ENCODE measurements at places on chromosomes 3 and 15.

DNA sequence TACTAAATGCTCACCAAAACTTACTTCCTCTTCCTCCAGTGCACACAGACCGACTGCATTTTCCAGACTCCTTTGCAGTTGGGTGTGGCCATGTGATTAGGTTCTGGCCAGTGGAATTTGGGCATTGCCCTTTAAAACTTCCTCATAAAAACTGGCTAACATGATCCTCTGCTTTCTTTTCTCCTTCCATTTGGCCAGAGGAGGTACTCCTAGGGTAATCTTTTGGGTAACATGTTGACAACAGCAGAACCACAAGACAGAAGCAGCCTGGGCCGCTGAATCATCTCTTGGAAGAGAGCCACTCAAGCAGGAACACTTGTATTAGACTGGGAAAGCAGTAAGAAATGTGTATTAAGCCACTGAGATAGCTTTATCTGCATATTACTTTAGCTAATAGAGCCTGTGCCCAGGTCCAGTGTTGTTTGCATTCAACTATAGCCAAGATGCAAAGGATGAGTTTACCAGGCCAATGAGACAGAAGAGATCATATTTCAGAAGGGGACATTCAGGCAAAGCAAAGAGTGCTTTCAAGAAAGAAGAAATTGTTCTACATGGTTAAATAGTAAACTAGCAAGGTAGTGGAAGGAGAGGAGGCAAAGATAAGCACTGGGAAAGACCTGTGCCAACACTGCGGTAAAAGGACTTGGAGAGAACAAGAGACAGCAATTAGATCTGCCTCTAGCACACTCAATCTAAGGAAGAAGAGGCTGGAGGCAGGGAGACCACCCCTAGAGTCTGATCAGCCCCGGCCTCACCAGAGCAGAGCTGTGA is 79.8 kb downstream of the PLCH1 start:
- H3K27ac ChIP-seq = no peak overlapping the region
- peaks cover 10% of the 10 kb centered on the region for H3K27me3 ChIP-seq
- no peak overlapping the region for H3K4me3 ChIP-seq
- DNase-seq = no peak
- H3K4me1 ChIP-seq = peaks cover 8% of the 10 kb centered on the region
- H3K36me3 ChIP-seq = no peaks in the 10 kb centered on the region

DNA sequence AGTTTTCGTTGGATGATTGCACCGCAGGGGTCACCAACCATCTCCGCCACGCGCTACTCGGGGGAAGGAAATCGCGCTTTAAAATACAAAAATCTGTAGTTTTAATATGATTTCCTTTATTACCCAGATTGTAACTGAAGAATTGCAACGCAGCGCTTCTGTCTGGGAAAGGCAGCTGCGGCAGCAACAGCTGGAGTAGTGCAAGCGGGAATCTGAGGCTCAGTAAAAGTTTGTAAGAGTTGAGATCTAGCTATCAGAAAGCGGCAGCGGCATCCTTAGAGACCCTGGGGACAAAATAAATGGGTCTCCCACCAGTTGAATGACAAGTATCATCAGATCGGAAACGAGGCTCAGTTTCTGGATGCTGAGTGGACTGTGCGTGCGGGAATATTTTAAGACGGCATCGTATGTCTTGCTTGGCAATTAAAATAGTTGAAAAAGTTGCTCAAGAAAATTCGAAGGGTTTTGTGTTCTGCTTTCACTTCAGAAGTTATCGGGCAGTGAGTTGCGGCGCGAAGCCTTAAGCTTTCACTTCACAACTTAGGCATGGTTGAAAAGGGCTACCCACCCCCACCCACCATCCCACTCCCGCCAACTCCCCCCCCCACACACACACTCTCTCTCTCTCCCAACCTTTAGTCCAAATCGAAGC is 2.7 kb downstream of the MECOM start:
- H3K27me3 ChIP-seq = peaks cover 79% of the 10 kb centered on the region
- no peaks in the 10 kb centered on the region for H3K36me3 ChIP-seq
- no peak for DNase-seq
- peaks cover 50% of the 10 kb centered on the region for H3K4me1 ChIP-seq

GRCh38 chr15:48858401-48858800 is 19.5 kb upstream of the EID1 start:
- no peak overlapping the region for H3K4me3 ChIP-seq
- no peak overlapping the region for H3K27ac ChIP-seq
- H3K27me3 ChIP-seq = no peaks in the 10 kb centered on the region
- no peak for DNase-seq

GRCh38 chr3:157452097-157452496 is 15.4 kb downstream of the PTX3 start:
- no peak overlapping the region for H3K27ac ChIP-seq
- no peak for DNase-seq
- no peaks in the 10 kb centered on the region for H3K36me3 ChIP-seq
- H3K4me3 ChIP-seq = no peak overlapping the region
- H3K27me3 ChIP-seq = no peaks in the 10 kb centered on the region

- DNase-seq = no peak
- no peaks in the 10 kb centered on the region for H3K27me3 ChIP-seq
- H3K36me3 ChIP-seq = peaks cover 41% of the 10 kb centered on the region
Measured at GRCh38 chr15:56207092-56207491, 36.6 kb downstream of the RFX7 start.

GRCh38 chr3:133467780-133468179 is 67.9 kb downstream of the BFSP2 start:
- no peak for DNase-seq
- H3K27ac ChIP-seq = no peak overlapping the region
- peaks cover 18% of the 10 kb centered on the region for H3K27me3 ChIP-seq
- no peaks in the 10 kb centered on the region for H3K36me3 ChIP-seq
- H3K4me1 ChIP-seq = peaks cover 9% of the 10 kb centered on the region

GRCh38 chr3:81997390-81997789 is 235.9 kb upstream of the GBE1 start:
- peaks cover 1% of the 10 kb centered on the region for H3K4me1 ChIP-seq
- no peak overlapping the region for H3K4me3 ChIP-seq
- H3K27me3 ChIP-seq = no peaks in the 10 kb centered on the region

- no peaks in the 10 kb centered on the region for H3K27me3 ChIP-seq
- H3K4me1 ChIP-seq = no peaks in the 10 kb centered on the region
- H3K36me3 ChIP-seq = no peaks in the 10 kb centered on the region
- H3K27ac ChIP-seq = no peak within 1 kb of the TSS
- no peak for DNase-seq
- no peak within 1 kb of the TSS for H3K4me3 ChIP-seq
Measured at GRCh38 chr15:52191207-52191606, at the start of gene GNB5. Gene GNB5, minus strand, starts transcription at chr15:52191392. Its CDS starts 6,716 bp downstream, at chr15:52184676.

GRCh38 chr3:13708871-13709595 is 160.1 kb downstream of the FBLN2 start:
- H3K4me1 ChIP-seq = no peaks in the 10 kb centered on the region
- no peaks in the 10 kb centered on the region for H3K36me3 ChIP-seq
- no peak overlapping the region for H3K4me3 ChIP-seq
- DNase-seq = peak; percentile 13
- no peak overlapping the region for H3K27ac ChIP-seq

GRCh38 chr15:98686983-98687382 is 38.6 kb downstream of the IGF1R start:
- H3K4me1 ChIP-seq = peaks cover 64% of the 10 kb centered on the region
- peaks cover 3% of the 10 kb centered on the region for H3K36me3 ChIP-seq
- H3K4me3 ChIP-seq = no peak overlapping the region

GRCh38 chr15:83914906-83915305 is 261.0 kb downstream of the ADAMTSL3 start:
- H3K4me3 ChIP-seq = no peak overlapping the region
- no peaks in the 10 kb centered on the region for H3K36me3 ChIP-seq
- peaks cover 4% of the 10 kb centered on the region for H3K27me3 ChIP-seq
- DNase-seq = no peak

All from type B pancreatic cell (in vitro differentiated cells).